ENCODE measurements at places on chromosomes 4 and X.
A peak's percentile ranks its signal among the peaks of the same experiment; 100 is the strongest.

- no peak for DNase-seq
These were observed 114.1 kb downstream of the TLL1 start for GRCh38 chr4:165986956-165987698.

DNA sequence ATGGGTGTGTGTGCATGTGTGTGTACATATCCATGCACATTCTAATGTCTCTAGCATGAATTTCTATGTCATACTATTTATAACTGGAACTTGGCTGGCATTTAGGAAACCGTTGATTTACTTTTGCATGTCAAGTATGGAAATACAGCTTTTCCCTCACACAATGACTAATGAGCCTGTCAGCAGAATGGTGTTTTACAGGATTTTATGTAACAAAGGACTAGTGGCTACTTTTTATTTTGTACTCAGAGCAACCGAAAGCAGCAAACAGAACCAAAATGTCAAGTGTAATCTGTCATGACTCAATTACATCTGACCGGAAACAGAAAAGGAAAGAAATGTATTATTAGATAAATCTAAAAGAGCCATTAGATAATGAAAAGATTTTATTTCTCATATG lies 1911.5 kb upstream of the AGA start:
- no peak for DNase-seq

DNA sequence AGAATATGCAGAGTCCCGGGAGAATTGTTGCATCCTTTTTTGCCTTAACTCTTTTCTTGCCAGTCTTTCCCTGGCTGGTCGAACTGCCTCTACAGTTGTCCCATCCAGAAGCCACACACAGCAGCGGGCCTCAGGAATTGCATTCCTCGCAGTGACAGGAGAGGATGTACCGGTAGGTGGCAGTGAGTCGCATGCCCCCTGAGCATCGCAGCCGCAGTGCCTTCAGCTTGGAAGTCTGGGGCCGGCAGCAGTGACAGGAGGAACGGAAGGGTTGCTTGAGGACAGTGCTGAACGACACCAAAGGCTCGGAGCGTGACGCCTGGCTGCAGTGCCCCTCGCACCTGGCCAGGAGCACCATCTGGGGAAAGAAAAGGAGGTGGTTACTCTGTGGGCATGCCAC lies 23.5 kb downstream of the NDP start:
- DNase-seq = no peak

- no peak for DNase-seq
These were observed 16.7 kb downstream of the IL21 start for GRCh38 chr4:122604146-122604545.

DNA sequence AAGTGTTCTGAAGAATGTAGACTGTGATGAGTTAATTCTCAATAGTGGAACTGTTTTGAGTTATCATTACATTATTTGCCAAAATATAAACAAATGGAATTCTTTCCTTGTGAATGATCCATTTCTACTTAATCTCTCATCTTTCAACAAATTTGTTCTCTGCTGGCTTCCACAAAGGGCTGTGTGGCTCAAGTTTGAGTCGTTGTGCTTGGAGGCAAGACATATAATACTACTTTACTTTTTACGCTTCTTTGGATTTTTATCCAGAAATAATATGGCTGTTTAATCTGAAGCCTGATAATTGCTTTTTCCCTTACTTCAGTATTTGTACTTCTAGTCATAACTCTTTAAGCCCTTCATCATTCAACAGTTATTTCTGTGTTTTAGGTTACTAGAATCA lies 169.5 kb downstream of the ARHGAP10 start:
- DNase-seq = no peak

- no peak for DNase-seq
These were observed 77.0 kb upstream of the MXD4 start for GRCh38 chr4:2338754-2339457.

DNA sequence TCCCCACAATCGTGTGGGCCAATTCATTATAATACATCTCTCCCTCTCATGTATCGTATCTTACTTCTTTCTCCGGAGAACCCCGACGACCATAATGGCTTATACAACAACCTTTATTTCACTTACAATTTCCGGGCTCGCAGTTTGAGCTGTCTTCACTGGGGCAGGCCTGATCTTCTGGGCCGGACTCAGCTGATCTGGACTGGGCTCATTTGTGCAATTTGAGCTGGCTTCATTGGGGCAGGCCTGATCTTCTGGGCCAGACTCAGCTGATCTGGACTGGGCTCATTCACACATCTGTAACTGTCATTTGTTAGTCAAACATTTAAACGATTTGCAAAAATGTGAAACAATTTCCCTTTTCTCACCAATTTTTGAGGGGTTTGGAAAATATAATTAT lies 171.5 kb upstream of the FRG1 start:
- DNase-seq = no peak

- no peak for DNase-seq
These were observed 41.1 kb upstream of the FAM9C start for GRCh38 chrX:13085526-13085925.

GRCh38 chr4:73731968-73732610 lies 8.3 kb upstream of the CXCL8 start:
- no peak for DNase-seq

DNA sequence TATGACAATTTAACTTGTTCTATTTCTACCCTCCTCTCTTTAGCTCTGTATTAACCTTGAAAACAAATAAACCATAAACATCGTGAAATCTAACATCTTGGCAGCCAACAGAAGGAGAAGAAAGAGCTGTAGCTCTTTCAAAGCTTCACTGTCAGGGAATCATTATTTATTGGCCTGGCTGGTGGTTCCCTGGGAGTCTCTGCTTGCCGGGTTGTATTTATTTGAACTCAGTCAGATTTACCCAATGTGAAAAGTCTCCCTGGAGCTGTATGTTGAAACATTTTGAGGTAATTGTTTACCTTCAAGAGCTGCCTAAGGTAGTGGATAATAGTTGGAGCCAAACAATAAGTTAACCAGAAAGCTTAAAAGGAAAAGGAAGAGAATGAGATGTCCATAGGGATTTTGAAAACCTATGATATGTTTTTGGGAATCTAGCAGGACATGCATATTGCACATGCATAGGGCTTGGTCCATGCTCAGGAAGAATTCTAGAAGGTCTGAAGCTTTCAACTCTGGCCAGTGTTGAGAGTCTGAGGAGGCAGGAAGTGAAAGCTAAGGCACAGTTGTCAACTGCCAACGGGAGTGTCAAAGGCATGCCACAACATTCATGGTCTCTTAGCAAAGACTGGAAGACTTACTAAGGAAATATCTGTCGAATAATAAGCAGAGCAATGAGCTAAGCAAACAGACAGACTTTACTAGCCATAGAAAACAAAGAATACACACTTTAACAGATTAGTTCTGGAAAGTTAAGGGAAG lies 621.6 kb downstream of the PCDH7 start:
- no peak for DNase-seq

GRCh38 chr4:139027776-139028175 lies 12.2 kb downstream of the NOCT start:
- DNase-seq = no peak

DNA sequence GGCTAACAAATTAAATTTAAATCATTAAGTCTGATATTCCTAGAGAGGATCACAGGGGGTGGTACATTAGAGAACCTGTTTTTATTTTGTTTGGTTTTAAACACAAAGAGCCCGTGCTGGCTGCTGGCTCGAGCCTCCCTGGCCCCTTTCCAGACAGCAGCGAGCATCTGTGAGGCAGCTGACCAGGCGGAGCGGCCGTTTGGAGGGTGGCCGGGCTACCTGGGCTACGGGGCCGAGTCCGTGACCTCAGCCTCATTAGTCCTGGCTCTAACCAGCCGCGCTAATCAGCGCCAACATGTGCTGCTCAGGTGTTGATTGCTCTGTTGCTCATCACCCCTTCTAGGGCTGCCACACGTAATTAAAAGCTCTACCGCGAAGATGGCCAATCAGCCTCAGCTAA lies 35.3 kb downstream of the DCTD start:
- peak; percentile 36 for DNase-seq

- DNase-seq = no peak
These were observed 1.2 kb upstream of the IDS start for GRCh38 chrX:149506349-149506748.

DNA sequence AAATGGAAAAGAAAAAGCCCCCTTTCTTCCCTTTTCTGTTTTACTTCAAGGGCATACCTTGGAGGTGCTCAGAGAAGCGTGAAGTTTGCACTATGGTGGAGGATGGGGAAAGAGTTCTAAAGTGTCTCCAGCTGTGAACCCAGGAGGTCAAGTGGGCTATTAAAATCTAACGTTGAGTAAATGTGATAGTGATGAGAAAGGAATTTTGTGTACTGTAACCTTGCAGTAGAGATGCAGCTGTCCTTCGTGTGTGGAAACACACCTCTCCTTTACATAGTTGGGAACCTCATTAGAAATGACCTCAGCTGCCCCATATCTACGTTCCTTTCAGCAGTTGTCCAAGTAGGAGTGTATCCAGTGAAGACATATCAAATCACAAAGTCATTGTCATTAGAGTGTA lies 26.5 kb downstream of the ADH5 start:
- no peak for DNase-seq

DNA sequence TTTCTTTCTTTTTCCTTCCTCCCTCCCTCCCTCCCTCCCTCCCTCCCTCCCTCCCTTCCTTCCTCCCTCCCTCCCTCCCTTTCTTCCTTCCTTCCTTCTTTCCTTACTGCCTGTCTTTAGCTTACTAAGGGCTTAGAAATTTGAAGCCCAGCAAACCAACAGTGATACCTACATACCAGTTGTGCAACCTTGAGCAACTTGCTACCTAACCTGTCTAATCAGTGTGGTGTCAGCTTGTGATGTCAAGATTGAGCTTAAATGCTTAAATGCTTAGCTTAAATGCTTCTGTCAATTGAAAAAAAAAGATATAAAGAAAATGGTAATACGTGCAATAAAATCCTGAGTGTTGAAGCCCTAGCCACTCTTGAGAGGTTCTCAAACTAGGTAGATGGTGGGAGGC lies 728.6 kb downstream of the TRIML1 start:
- DNase-seq = no peak

GRCh38 chr4:26321373-26322221 lies 783 bp downstream of the RBPJ start:
- DNase-seq = no peak

- DNase-seq = no peak
These were observed 105.9 kb downstream of the TNIP2 start for GRCh38 chr4:2650276-2650675.

DNA sequence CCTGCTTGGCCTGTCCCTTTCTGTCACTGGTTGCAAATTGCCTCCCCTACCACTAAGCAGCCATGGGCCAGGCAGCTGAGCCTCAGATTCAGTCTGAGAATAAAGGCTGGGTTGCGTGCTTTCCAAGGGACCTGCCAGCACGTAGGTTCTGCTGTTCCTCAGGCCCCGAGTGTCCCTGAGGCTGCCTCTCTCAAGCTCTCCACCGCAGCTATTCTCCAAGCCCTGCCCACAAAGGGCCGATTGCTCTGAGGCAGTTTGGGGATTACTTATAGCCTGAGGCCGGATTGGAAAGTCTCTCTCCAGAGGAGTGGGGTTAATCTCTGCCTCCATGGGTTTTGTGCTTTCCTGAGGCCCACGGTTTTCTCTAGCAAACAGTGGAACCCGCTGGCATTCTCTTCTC lies 590.7 kb downstream of the BCOR start:
- no peak for DNase-seq

GRCh38 chr4:163166041-163166579 lies 580 bp downstream of the NAF1 start:
- no peak for DNase-seq

DNA sequence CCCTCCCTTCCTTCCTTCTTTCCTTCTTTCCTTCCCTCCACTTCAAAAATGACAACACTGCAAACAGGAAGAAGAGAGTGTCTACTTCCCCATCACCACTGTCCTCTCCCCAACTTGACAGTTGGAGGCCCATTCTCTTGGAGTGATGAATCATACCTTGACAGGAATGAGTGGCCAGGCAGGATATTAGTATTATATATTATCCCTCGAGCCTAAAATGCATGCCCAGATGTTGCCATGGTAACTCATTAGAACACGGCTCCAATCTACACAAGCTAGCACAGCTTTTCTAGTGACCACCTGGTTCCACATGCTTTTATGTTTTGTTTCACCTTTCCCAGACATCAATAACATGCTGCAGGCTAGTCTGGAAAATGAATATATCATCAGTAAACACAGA lies 71.3 kb upstream of the LHFPL1 start:
- DNase-seq = no peak

DNA sequence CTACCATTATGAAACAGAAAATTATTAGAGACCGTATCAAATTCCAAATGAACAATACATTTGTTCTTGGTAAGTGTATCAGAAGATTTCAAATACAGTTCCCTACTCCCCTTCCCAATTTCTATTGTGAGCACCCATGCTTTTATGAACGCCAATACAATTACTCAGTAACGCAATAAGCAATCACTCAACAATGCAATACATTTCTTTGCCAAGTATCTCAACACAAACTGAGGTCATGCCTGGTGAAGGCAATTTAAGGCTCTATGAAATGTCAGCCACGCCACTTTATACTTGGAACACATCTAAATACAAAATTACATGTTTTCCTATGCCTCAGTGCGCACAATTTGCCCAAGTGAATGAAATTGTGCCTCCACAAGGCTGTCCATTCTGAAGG lies 712 bp downstream of the PNPLA4 start:
- no peak for DNase-seq

- no peak for DNase-seq
These were observed 432.1 kb upstream of the NR3C2 start for GRCh38 chr4:148874331-148874730.

GRCh38 chr4:123478859-123479345 lies 82.3 kb downstream of the SPRY1 start:
- no peak for DNase-seq

- DNase-seq = no peak
These were observed 1.6 kb upstream of the CHIC2 start for GRCh38 chr4:54066088-54066415.

DNA sequence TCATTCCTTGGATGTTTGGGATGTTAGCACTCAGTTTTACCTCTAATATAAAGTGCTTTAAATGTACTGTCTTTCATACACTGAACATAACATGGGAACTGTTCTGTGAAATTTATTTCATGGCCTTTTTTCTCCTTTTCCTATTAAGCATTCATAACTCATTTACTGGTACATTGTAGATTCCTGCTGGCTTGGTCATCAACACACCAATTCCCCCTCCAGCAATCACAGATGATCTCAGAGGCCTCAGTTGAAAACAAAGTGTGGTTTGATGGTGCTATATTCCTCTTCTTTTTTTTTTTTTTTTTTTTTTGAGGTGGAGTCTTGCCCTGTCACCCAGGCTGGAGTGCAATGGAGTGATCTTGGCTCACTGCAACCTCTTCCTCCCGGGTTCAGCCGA lies 61.9 kb upstream of the FAM47B start:
- peak; percentile 39 for DNase-seq

- no peak for DNase-seq
These were observed 1264.7 kb downstream of the PCDH7 start for GRCh38 chr4:31984872-31985271.

- DNase-seq = no peak
These were observed 22.9 kb upstream of the CXCL13 start for GRCh38 chr4:77582711-77583110.

- DNase-seq = no peak
These were observed 128.9 kb downstream of the UGT8 start for GRCh38 chr4:114727461-114727860.

DNA sequence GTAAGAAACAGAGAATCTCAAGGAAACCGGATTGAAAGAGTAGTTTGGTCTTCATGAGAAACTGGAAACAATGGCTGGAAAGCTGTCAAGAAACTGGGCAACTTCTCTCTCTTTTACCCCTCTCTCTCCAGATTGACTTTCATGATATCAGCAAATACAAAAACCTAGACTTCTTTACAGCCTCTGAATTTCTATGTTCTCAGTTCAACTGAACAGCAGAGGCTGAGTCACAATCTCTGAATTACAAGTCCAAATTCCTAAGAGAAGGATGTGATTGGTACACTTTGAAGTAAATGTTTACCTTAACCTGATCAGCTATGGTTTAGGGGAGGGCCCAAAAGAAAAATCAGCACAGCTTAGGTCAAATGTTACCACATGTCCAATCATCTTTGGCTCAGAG lies 974.9 kb downstream of the RPA4 start:
- DNase-seq = no peak
